ENCODE measurements at places on chromosomes 12 and 14.
A peak's percentile ranks its signal among the peaks of the same experiment; 100 is the strongest.

- DNase-seq: no peak
Observed at GRCh38 chr12:108959748-108960655, 60.9 kb downstream of the SVOP start.

- DNase-seq: no peak
Observed at GRCh38 chr12:115322275-115322674, 638.3 kb upstream of the TBX3 start.

DNA sequence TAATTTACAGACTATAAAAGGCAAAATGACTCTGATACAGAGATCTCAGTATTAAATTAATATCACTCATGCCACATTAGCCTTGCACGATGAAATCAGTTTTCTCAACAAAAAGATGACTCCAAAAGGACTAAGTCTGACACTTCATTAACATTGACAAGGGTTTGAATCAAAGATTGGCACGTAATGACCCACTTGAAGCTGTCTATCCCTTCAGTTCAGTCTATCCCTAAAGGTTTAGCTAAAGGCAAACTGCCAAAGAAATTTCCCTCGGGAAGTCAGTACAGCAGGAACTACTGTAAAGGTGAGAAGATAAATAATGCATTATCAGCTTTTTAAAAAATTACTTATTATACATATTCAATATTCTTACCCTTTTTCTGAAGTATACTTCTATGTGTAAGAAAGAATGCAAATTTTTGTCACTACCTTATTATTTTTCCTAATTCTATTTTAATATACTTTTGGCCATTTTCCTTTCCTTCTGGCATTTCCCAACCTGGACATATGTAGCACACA lies 127.1 kb downstream of the NELL2 start:
- no peak for DNase-seq

- peak; percentile 1 for DNase-seq
Observed at GRCh38 chr14:86357876-86358275, 827.9 kb downstream of the FLRT2 start.

- DNase-seq: no peak
Observed at GRCh38 chr12:2752676-2753371, 41.9 kb upstream of the FKBP4 start.

DNA sequence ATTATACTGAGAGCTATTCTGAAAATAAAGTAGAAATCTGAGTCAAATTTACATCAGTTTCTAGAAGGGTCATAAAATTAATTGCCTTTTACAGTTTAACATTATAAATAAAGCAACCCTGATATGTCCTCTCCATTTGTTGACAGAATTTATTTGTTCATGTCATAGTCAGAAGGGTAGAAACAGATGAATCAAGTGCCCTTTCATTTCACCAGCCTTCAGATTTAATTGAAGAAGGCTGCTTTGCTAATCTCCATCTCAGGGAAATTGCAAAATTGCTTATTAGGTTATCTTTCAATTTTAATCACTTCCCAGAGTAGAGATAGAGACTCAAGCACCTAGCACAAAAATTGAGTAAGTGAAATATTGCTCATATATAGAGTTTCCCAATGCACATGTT lies 76.8 kb downstream of the ATXN7L3B start:
- DNase-seq: no peak

DNA sequence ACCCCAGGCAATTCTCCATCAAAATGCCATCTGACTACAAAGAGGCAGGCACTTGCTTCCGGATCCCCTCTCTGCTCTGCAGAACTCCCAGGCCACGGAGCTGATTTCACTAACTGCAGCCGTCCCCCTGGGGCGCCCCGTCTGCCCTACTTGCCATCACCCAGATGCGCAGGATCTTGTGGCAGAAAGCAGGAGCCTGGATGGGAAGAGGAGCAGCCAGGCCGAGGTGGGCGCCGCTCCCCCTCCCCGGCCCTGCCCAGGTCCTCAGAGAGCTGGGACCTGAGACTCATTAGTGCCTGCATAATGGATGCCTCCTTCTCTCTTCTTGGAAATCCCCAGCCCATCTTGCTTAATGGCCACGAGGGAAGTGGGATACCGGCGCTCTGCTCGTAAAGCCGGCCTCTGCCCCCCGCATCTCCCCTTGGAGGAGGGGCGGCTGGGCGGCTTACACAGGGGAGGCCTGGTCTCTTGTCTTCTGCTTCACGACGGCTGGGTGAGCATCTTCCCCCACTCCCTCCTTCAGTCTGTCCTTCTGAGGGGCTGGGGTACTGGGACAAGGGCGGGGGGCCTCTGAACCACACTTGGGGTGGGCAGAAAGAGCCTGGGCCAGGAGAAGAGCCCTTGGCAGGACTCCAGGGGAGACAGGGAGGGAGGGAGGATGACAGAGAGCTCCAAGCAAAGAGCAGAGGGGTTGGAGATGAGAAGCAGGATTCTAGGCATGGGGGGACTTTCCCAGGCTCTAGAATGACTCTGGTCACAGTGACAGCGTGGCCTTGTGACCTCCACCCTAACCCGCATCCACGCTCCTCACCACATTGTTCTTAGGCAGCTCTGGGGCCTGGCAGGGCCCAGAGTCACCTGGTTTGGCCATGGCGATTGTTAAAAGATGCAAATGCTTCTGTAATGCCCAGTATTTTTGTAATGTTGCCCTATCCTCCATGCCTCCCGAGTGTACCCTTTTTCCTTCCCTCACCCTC lies 19.4 kb upstream of the EML1 start:
- no peak for DNase-seq

GRCh38 chr14:77067632-77068516 lies 30.2 kb upstream of the CIPC start:
- peak; percentile 58 for DNase-seq

DNA sequence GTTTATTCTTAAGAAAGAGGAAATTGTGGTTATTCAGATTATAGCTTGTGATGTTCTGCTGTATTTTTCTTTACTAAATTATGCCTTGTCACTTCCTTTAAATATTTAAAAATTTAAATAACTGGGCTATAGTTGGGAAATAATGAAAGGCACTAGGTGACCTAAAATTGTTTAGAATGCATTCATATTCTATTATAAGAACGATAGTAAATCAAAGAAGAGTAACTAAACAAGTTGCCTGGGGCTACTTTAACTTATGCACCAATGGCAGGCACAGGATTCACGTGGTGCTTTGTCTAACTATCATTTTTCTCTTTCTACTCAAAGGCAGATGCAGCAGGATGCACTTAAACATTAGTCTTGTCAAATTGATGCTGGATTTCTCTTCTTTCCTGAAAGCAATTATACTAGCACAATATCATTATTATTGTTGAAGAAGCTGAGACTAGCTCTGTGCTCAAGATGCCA lies 190.7 kb upstream of the PPFIA2 start:
- peak; percentile 66 for DNase-seq

GRCh38 chr14:69539631-69540410 lies 34.9 kb downstream of the CCDC177 start:
- no peak for DNase-seq

DNA sequence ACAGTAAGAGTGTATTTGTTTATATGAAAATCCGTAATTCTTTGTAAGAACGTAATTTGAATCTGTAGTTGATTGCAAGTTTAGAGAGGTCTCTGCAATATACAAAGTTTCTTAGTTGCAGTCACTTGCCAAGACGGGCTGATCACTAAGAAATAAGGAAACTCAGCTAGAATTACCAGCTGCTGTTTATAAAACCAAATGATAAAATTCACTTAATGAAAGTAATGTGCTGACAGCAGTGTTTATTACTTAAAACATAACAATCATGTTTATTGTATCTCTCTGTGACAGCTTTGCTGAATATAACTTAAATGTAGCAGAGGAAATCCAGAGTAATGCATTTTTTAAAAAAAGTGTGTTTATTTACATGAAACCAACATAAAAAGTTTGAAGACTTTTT lies 31.2 kb downstream of the SRGAP1 start:
- no peak for DNase-seq
